ENCODE measurements at places on chromosomes 2 and 18. TPM values are rescaled to one million over a fixed set of nuclear protein-coding genes. Genes with fewer than 3 reads are reported as not detected.

The BOLL gene
- 0.27 TPM for total RNA-seq

The CREG2 gene
- not detected for total RNA-seq

GRCh38 chr2:113064898-113065297, 2.9 kb upstream of the IL1F10 start:
- DNase-seq: no peak
- no peak overlapping the region for H3K4me3 ChIP-seq
- H3K27me3 ChIP-seq: no peaks in the 10 kb centered on the region
- no peaks in the 10 kb centered on the region for H3K36me3 ChIP-seq
- no peaks in the 10 kb centered on the region for H3K4me1 ChIP-seq
- no peak overlapping the region for H3K27ac ChIP-seq

GRCh38 chr2:72770879-72771461, 54.9 kb downstream of the EXOC6B start:
- H3K27me3 ChIP-seq: no peaks in the 10 kb centered on the region
- H3K27ac ChIP-seq: no peak overlapping the region
- H3K36me3 ChIP-seq: no peaks in the 10 kb centered on the region
- DNase-seq: peak; percentile 43

The APCDD1 gene
- 13.5 TPM for total RNA-seq

GRCh38 chr2:152766928-152767327, 48.5 kb downstream of the ARL6IP6 start:
- no peaks in the 10 kb centered on the region for H3K27me3 ChIP-seq
- H3K4me1 ChIP-seq: no peaks in the 10 kb centered on the region
- no peaks in the 10 kb centered on the region for H3K36me3 ChIP-seq
- no peak overlapping the region for H3K4me3 ChIP-seq
- DNase-seq: no peak

- H3K4me1 ChIP-seq: no peaks in the 10 kb centered on the region
- no peak for DNase-seq
- no peaks in the 10 kb centered on the region for H3K27me3 ChIP-seq
- no peak overlapping the region for H3K27ac ChIP-seq
- no peaks in the 10 kb centered on the region for H3K36me3 ChIP-seq
Measured at GRCh38 chr2:206230060-206230762, 44.3 kb upstream of the ZDBF2 start.

All from thyroid gland (tissue), 4 donors.